ENCODE measurements at places on chromosomes 6 and 20.

- no peak for DNase-seq
Measured at GRCh38 chr20:63829945-63830835, 874 bp downstream of the ZBTB46 start.

GRCh38 chr20:4256874-4257273 is 241.5 kb upstream of the RNF24 start:
- no peak for DNase-seq

DNA sequence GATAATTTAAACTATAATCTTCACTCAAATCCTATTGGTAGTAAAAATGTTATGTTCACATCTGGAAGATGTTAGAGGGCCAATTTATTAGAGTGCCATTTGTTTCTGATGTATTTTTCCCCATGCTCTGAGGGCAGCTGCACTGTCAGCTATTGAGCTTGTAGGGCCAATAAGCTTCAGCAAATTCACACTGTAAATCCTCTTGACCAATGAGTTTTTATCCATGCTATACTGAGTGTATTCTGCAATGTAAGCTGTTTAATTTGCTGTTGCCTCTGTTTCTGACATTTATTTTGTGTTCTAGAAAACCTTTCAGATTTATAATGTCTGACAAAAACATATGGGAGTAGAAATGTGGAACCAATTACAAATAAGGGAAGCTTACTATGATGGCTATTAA is 62.6 kb downstream of the OGFRL1 start:
- DNase-seq, result no peak

GRCh38 chr6:51753635-51754034 is 333.8 kb downstream of the PKHD1 start:
- DNase-seq, result peak; percentile 17

DNA sequence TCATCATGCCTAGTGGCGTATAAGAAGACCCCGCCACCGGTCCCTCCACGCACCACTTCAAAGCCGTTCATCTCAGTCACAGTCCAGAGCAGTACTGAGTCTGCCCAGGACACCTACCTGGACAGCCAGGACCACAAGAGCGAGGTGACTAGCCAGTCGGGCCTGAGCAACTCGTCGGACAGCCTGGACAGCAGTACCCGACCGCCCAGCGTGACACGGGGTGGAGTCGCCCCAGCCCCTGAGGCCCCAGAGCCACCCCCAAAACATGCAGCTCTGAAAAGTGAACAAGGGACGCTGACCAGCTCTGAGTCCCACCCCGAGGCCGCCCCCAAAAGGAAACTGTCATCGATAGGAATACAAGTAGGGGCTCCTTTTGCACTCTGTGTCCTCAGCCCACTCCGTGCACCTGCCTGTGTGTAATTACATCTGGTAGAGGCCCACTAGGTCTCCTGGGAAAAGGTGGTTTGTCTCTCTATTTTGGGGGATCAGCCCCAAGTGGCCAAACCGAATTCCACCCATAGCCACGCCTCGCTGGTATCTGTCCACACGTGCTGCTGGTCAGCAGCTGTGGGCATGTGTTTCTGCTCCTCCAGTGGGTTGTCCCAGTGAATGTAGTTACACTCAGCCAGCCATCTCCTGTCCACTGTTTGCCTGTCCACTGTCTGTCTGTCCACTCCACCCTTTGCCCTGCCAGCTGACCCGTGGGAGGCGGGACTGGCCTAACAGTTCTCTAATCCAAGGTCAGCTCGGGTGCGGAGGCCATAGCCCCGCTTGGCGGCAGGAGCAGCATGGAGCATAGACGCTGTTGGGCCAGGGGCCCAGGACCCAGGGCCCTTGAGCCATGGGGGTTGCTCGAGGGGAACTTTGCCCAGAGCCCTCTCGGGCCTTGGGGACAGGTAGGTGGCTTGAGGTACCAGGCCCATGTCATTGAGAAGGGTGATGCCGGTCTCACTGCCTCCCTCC is 44.3 kb upstream of the MYL9 start:
- DNase-seq, result no peak

GRCh38 chr6:113862112-113862511 is 5.0 kb downstream of the MARCKS start:
- no peak for DNase-seq

DNA sequence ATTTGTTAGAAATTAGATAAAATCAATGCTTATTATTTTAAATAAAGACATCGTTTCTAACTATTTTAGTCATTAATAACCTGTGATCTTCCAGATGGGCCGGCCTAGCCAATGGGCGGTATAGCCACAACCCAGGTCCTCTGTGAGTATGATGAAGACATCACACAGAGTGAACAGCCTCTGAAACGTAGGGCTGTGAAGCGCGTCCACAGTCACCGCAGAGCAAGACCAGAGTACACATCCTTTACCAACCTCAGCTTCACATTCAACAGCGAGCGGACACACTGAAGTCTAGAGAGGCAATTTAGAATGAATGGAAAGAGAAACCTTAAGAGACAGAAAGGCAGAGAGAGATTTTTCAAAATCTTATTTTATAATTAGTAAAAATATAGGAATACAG is 125.0 kb upstream of the RPS6KA2 start:
- no peak for DNase-seq

DNA sequence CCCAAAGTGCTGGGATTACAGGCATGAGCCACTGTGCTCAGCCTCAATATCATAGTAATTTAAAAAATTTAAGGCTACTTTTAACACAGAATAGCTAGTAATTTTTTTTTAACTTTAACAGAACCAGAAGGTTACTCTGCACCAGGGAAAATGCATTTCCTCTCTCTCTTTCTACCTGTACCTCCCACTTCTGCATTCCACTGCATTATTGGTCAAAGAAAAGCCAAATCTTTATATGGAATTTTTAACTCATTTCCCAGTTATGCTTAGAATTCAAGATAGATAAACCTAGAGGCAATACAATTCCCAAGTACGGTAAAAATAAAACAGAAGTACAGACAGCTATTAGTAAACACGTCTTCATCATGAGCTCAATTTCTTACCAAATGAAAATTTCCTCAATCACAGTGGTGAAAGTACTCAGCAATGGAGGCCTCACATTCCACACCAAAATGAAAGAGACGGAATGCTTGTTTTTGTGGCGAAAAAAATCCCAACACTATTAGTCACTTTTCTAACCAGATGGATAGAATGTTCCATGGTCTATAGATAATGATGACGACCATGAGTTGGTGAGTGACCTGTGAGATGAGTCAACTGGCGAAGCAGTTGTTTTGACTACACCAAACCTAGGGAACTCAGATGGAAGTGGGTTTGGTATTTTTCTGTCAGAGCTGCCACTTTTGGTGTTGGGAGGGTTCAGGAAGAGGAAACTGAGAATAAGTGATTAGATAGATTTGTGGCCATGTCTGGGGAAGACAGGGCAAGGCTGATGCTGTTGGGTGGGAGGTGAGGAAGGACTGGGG is 104.7 kb upstream of the SGK1 start:
- DNase-seq, result peak; percentile 37

GRCh38 chr6:74607934-74608333 is 597.9 kb downstream of the COL12A1 start:
- DNase-seq, result no peak

DNA sequence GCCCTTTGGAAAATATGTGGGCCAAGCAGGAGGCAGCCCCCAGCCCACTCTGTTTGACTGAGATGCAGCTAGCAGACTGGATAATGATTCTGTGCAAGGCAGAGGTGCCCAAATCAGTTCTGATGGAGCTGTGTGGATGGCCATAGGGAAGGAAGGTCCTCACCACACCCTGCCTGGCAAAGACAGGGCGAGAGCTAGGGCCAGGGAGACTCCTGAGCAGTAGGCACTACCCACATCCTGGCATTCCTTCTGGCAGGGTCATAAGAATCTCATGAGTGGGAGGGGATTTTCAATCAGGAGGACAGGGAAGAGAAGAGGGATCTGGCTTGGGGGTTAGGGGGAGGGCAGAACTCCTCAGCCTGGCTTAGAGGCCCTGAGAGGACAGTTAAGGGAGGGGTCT is 18.6 kb upstream of the TREM2 start:
- no peak for DNase-seq

GRCh38 chr6:53962646-53963045 is 148.6 kb upstream of the MLIP start:
- DNase-seq, result no peak

DNA sequence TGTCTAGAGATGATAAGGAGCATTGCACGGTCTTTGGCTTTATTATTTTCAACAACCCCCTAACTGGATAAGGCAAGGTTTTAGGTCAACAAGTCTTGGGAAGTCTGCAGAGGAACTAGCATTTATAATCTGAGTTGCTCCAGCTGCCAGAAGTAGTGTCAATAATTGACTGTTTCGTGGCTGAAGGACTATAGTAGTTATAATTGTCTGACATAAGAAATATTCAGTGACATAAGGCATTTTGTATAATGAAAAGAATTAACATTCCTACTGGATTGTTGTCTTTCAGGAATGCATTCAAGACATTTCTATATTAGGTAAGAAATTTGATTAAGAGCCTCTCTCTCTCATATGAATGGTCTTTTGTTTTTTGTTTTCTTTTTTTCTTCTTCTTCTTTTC is 136.9 kb upstream of the SGK1 start:
- no peak for DNase-seq

DNA sequence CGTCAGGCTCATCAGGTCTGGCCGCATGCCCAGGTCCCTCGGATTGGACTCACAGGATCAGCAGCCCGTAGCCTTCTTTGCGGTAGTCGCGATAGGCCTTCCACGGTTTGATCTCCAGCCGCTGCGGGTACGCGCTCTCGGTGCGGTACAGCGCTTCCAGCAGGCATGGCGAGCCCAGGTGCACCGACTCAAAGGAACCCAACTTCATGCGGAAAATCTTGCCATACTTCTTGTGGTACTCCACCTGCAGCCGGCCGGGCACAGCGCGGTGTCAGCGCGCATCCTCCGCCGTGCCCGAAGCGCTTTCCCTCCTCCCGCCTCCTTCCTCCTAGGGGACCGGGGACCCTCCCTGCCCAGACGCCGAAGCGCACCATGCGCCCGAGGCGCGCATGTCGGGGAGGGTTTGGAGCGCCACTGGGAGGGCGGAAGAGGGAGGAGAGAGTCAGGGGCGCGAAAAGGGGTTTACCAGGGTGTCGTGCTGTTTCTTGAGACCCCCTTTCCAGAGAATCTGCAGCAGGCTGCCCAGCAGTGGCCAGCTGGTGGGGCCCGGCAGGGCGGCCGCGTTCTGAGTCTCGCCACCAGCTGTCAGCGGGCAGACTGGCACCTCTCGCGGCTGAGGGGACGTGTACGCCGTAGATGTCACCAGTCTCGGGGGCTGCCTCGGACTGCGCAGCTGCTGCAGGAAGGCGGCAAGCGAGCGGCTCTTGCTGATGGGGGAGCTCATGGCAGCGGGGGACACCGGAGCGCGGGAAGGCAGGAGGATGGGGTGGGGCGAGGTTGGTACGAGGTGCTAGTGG is 732 bp downstream of the CYP24A1 start:
- DNase-seq, result no peak

- DNase-seq, result no peak
Measured at GRCh38 chr6:152563177-152563576, 74.0 kb downstream of the SYNE1 start.

DNA sequence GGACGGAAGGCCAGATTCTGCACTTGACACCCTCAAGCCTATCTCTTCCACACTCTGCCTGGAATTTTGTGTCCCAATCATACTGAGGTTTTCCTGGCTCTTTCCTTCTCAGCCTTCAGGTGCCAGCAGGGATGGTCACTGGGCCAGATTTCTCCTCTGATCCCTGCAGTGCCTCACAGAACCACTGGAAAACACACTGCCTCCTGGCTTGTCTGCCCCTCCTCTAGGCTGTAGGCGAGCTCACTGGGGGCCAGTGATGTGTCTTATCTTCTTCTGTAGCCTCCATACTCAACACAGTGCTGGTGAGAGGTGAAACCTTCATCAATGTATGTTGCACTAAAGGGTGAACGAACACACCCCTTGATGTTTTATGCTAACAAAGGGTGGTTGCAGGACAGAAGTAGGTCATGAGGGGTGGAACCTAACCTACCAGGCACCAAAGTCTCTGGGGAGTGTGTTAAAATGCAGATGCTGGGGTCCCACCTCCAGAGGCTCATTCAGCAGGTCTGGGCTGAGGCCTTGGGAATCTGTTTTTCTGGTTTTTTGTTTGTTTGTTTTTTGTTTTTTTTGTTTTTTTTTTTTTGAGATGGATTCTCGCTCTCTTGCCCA is 80.3 kb downstream of the CDH26 start:
- DNase-seq, result no peak

GRCh38 chr6:127878115-127878514 is 22.7 kb downstream of the THEMIS start:
- peak; percentile 64 for DNase-seq

DNA sequence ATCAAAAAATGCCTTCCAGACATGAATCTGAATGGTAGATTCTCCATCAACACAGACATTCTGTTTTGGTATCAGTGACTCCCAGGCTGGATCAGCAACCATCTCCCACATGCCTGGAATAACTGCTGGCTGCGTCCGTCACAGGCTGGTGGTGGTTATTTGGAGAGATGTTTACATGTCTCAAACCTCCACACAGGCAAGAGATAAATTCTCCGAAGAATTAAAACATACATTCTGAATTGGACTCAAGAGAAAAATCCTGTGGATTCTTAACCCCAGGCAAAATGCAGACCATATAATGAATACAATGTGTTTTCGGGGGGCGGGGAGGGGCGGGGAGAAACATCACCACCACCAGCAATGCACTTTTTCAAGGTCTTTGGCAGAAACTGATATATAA is 108.2 kb downstream of the THBS2 start:
- DNase-seq, result no peak

DNA sequence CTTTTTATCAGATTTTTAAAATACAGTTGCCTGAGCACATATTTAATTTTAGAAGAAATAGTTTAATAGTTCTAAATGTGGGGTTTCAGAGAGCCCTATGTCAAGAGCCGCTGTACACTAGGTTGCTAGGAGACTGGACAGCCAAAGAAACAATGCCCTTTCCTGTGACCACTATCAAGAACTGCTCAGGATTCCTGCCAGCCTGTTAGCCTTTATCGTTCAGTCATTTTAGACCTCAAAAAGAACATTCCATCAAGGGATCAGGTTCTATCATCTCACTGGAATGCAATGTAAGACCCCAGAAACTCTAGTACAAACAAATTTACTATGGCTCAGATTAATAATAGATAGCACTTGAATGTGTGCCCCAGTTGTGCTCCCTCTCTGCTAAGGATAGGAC is 181.2 kb upstream of the CCN2 start:
- DNase-seq, result no peak

GRCh38 chr6:166387642-166388289 is 5.0 kb upstream of the MPC1 start:
- DNase-seq, result no peak

DNA sequence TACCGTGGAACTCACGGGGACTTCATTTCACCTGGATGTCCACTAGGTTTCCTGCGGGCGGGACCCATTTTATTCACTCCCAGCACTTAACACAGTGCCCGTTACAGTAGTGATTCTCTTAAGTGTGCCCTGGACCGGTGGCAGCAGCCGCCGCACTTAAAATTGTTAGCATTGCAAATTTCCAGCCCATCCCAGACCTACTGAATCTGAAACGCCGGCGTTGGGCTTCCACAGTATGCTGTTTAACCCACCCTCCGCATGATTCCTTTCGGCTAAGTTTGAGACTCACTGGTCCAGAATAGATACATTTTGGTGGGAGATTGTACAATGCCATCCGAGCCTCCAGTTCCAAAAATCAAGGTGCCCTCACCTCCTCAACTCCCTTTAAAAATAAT is 967 bp downstream of the SMPDL3A start:
- peak; percentile 27 for DNase-seq

GRCh38 chr6:43944908-43945767 is 175.1 kb downstream of the VEGFA start:
- no peak for DNase-seq

GRCh38 chr6:139030228-139030963 is 1.9 kb downstream of the ABRACL start:
- DNase-seq, result peak; percentile 47
